ENCODE measurements at places on chromosomes 3 and 15.
A peak's percentile ranks its signal among the peaks of the same experiment; 100 is the strongest.

DNA sequence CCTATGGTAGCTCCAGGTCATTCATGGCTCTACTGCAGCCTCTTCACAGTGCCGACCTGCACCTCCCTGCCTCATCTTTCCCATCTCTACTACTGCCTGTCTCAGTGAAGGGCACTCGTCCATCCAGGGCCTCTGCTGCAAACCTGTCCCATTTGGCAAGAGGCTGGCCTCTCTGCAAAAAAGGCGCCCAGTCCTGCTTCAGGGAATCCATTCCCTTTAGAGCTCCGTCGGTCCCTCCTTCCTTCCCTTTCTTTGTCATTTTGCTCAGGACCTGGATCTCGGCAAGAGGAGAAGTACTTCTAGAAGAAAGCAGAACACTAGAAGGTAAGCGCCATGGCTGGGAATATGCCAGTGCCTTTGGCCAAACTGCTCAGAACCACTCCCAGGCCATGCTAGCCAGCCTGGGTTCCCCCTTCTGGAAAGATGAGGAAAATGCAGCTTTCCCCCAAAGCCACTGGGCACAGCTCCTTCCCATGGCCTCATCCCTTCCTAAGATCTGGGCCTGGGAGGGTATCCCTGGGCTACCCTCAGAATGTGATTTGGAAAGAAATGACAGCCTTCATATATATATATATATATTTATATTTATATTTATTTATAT lies 6.4 kb upstream of the ISL2 start:
- H3K4me3 ChIP-seq: no peak overlapping the region
- peaks cover 11% of the 10 kb centered on the region for H3K27me3 ChIP-seq
- H3K36me3 ChIP-seq: no peaks in the 10 kb centered on the region
- no peak for DNase-seq
- H3K27ac ChIP-seq: no peak overlapping the region

GRCh38 chr3:152197937-152198336 lies 70.8 kb upstream of the MBNL1 start:
- peaks cover 31% of the 10 kb centered on the region for H3K4me1 ChIP-seq
- H3K27me3 ChIP-seq: no peaks in the 10 kb centered on the region
- no peaks in the 10 kb centered on the region for H3K36me3 ChIP-seq
- H3K27ac ChIP-seq: peak overlapping the region; percentile 31
- no peak for DNase-seq
- no peak overlapping the region for H3K4me3 ChIP-seq

GRCh38 chr15:43406189-43406588 lies 35.3 kb downstream of the TUBGCP4 start:
- no peak overlapping the region for H3K4me3 ChIP-seq
- H3K27me3 ChIP-seq: no peaks in the 10 kb centered on the region

- no peak overlapping the region for H3K27ac ChIP-seq
- H3K36me3 ChIP-seq: no peaks in the 10 kb centered on the region
- no peaks in the 10 kb centered on the region for H3K4me1 ChIP-seq
- H3K4me3 ChIP-seq: no peak overlapping the region
- no peaks in the 10 kb centered on the region for H3K27me3 ChIP-seq
- no peak for DNase-seq
These were observed 331.0 kb downstream of the ZBTB20 start for GRCh38 chr3:114816052-114816451.

DNA sequence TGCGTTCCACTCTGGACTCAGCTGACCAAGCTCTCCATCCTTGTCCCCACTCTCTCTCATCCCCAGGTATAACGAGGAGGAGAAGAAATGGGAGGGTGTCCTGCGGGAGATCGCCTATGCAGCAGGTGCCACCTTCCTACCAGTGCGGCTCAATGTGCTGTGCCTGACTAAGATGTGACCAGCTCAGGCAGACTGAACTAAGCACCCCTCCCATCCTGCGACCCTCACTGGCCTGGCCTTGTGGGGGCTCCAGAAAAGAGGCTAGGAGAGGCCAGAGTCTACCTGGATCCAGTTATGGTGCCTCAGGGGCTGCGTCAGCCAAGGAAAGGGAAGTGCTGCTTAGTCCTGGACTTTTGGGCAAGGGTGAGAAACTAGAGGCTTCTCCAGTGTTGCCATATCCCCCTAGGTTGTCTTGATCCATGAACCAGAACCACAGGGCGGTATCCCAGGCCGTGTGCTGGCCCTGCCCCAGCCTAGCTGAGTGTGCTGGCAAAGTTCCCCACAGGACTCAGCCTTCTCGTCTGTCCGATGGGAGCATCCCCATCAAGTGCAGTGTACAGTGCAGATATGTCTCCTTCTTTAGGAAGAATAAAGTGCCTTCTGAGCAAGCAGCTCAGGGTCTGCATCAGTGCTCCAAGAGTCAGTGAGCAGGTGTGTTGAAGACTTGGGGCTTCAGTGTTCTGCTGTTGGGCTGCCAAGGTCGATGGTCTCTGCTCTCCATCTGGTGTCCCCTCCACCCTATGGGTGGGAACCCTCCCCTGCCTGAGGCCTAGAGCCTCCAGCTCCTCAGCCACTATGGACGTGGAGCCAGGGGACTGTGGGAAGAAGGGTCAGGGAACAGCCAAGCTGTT lies 6.7 kb downstream of the KLHL40 start:
- H3K27me3 ChIP-seq: no peaks in the 10 kb centered on the region
- no peak overlapping the region for H3K4me3 ChIP-seq
- no peaks in the 10 kb centered on the region for H3K36me3 ChIP-seq
- no peak overlapping the region for H3K27ac ChIP-seq
